ENCODE measurements at places on chromosomes 7 and 10.

- no peak for DNase-seq
Observed at GRCh38 chr7:126790763-126791162, 462.0 kb downstream of the GRM8 start.

GRCh38 chr10:74977072-74977471, 134.4 kb upstream of the SAMD8 start:
- no peak for DNase-seq

- no peak for DNase-seq
Observed at GRCh38 chr10:86300399-86300925, 66.1 kb downstream of the GRID1 start.

DNA sequence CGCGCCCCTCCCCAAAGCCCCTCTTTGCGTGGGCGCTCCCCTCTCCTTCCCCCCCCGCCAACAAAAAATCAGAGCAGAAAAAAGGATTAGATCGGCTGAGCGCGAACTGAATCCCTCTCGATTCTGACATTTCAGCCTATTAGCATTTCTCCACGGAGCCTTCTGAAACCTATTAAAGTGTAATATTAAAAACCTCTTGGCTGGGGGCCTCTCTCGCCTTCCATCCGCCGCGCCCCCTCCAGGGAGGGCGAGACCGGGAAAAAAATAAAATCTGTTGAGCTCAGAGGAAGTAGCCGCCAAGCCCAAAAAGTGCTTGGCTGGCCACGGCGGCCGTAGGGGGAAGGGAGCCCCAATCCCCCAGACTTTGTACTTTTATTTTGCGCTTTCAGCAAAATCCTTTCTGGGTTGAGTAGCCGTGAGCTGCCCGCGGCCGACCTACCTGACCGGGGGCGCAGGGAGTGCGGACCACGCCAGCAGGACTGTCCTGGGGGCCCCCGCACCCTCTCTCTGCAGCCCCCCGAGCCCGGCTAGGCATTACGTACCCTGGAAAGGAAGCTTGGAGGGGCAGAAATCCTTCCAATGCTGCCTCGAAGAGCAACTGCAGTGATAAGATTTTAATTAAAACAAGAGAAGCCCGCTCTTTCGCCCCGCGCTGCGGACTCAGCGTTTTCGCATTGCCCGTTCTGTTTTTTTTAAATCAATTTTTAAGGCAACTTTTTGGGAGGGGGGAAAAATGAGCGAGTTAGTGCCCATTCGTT, 1.3 kb upstream of the TNRC18 start:
- DNase-seq = no peak

DNA sequence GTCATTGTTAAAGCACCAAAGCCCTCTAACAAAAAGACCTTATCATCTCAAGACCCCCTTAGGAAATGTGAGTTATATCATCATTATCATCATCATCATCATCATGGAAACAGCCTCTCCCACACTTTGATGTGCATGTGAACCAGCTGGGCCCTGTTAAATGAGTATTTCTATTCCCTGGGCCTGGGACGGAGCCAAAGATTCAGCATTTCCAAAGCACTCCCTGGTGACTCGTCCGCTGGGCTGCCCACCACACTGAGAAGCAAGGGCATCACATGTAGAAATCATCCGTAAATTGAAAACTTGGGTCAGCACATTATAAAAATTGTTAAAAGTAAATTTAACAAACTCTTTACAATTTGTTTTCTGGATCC, 88.6 kb downstream of the PTPRN2 start:
- DNase-seq = no peak

GRCh38 chr7:131111081-131111576, 216.5 kb upstream of the MKLN1 start:
- DNase-seq = no peak
